CD4-positive, alpha-beta T cell treated with Interleukin-21 for 1 hour (primary cell): ENCODE measurements at places on chromosomes 5 and 9.

DNA sequence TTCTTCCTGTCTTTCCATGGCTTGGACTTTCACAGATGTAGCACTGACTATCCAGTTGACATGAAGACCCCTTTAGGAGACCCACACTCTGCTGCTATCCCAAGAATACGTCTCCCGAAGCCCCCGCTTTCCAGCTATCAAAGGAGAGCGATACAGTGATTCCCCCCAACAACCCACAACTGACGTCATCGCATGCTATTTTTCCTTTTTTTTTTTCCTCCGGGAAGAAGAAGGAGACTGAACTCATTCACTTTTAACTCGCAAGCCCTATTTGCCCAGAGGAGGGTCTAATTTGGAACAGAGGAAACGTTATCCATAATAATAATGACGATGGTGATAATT is 2.1 kb downstream of the PAPPA start:
- no peak for DNase-seq

GRCh38 chr5:171957591-171958251 is 48.7 kb downstream of the FBXW11 start:
- peak; percentile 17 for DNase-seq

- no peak for DNase-seq
These were observed 14.6 kb downstream of the PDCD6 start for GRCh38 chr5:285991-286557.

DNA sequence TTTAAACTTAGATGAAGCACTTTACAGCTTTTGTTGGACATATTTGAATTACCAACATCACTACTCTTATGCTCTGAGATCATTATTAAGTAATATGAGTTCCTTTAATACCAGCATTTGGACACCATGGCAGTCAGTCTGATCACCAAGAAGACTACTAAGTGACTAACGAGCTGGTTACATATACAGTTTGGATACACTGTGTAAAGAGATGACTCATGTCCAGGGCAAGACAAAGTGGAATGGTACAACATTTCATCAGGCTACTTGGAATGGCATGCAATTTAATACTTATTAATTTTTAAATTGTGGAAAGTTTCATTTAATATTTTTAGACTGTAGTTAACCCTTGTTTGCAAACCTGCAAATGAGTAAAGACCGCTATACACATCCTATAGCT is 237.4 kb upstream of the PRDM9 start:
- DNase-seq: no peak

DNA sequence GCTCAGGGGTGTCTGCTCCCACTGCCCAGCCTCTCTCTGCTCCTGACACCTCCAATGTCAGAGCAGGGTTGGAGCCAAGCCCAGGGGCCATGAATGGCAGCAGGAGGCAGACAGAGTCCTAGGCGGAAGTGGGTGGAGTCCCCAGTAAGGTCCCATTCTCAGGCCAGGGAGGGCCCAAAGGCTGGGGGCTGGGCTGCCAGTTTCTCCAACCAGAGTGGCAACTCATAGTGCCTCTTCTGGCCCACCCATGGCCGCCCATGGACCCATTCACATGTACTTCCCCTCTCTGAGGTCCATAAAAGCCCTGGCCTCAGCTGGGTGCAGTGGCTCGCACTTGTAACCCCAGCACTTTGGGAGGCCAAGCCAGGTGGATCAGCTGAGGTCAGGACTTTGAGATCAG is 261.8 kb upstream of the TNC start:
- no peak for DNase-seq

- DNase-seq: no peak
These were observed 612.0 kb upstream of the CLINT1 start for GRCh38 chr5:158470764-158471534.

DNA sequence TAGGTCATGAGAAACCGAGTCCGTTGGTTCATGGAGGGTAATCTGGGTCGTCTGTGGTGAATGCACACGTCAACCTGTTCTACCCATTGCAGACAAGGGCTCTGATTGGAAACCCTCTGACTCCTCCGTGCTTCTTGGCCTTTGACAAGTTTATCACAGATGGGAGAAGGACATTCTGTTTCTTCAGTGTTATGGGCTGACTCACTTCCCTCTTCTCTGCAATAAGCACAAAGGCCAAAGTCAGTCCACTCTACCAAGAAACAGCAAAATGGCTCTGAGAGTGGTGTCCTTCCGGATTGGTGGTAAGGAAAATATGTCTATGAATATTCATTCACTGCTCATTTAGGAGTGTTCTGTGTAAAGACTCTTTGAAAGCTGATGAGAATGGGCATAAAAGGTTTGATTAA is 89.3 kb downstream of the FEM1C start:
- no peak for DNase-seq

- DNase-seq: no peak
These were observed 5.5 kb downstream of the ADRB2 start for GRCh38 chr5:148831590-148832565.

DNA sequence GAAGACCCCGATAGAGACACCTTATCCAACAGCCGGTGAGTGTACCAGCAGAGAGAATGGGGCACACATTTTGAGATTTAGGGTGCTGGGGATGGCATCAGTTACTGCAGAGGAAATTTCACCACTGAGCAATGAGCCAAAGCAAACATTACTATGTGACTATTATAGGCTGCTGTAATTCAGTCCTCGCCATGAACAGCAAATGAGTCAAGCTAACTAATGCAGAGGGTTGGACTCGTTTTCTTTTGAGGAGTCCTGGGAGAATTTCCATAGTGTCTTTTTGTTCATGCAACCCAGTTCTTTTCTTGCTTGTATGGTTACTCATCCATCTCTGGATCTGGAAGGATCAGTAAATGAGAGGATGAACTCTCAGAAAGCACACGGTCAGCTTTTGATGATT is 323.8 kb downstream of the PSAT1 start:
- no peak for DNase-seq

DNA sequence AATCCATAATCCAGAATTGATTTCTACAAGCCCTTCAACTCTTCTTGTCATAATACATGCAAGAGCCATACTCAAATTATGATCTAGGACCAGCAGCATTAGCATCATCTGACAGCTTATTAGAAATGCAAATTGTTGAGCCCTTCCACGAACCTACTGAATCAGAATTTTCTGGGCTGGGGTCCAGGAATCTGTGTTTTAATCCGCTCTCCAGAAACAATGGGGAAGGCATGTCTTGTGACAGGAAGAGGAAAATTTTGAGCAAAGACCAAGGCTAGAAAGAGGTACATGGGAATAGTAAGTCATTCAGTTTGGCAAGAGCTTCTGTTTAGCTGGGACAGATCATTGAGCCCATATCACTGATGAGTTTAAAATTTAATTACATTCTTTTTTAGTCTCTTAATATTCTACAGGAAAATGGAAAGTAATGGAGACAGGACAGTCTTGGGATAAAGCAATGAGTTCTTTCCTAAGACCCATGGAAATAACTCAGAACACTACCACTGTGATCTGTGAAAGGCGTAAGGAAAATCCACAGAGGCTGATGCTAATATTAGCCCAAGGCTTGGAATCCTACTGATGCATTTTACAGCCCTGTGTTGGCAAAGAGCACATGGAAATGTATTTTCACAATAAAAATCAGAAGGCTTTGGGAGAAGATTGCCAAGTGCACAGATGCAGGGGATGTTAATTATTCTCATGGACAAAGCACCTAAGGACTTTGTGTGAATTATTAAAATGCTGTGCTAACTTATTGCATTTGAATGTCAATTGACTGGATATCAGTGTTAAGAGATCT is 73.7 kb upstream of the STK32A start:
- DNase-seq: no peak

- no peak for DNase-seq
These were observed 90.2 kb upstream of the FAM174A start for GRCh38 chr5:100444961-100445360.

- DNase-seq: no peak
These were observed 43.9 kb downstream of the P4HA2 start for GRCh38 chr5:132183723-132184122.

DNA sequence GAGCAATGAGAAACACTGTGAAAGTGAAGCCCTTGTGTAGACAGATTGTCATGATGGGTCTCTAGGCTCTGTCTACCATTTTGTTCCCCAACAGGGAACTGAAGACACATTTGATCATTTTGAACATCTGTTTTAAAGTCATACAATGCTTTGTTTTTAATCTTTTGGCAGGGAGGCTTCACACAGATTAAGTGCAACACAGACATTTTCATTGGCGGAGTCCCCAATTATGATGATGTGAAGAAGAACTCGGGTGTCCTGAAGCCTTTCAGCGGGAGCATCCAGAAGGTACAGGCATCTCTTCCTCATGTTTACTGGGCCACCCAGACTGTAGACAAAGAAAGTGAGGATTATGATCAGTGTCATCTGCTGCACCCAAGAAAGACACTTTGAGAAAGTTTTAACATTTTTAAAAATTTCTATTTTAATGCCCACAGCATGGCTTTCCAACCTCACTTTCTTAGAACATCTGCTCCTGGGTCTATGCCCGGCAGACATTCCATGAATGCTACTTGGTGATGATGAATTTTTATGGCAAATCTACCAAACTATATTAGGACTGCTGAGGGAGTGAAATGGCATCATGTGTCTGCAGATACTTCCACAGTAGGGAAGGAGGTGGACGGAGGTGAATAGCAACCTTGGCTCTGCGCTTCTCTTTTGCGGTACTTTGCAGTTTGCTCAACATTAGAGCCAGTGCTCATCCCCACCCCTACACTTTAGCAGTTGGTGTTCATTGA is 121.3 kb downstream of the LIFR start:
- DNase-seq: no peak

- DNase-seq: no peak
These were observed 665.5 kb upstream of the ZNF608 start for GRCh38 chr5:125411744-125412560.

DNA sequence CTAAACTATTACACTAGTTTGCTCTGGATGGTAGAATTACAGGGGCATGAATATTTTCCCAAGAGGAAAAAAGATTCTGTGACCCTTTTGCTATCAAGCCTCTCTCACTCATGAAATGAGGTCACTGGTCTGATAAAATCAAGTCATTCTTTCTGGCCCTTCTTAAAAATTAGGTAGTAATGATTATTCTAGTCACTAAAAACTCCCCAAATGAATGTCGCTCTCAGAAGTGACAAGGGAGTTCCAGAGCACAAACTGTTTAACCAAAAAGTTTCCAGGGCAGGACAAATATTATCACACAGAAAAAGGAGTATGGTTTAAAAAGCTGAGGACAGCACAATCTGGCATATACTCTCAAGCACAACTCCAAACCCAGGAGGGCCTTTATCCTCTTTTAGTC is 12.5 kb downstream of the ERMP1 start:
- DNase-seq: no peak

- DNase-seq: no peak
These were observed 75.2 kb upstream of the SLC25A48 start for GRCh38 chr5:135759149-135759784.

DNA sequence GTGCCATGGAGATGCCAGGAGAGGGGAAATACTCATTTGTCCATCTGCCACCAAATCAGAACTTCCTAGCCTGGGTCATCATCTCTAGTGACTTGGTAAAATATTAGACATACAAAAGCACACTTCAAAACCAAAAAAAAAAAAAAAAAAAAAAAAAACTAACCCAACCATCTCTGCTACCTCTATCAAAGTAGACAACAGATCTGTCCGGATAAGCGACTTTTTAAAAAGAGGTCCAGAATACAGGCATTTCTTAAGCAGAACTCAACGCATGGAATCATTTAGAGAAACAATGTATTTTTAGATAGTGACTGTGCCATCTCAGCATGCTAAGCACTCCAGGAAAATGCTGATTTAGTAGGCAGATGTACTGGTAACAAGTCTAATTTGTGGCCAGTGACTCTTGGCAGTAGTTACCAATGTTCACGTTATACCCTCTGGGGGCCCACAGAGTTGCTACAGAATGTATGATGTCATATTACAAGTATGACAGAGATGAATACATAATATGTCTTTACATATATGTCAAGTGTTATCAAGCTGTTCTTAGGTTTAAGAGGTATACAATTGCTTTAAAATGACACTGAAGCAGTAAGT is 107.8 kb downstream of the SMIM23 start:
- no peak for DNase-seq

DNA sequence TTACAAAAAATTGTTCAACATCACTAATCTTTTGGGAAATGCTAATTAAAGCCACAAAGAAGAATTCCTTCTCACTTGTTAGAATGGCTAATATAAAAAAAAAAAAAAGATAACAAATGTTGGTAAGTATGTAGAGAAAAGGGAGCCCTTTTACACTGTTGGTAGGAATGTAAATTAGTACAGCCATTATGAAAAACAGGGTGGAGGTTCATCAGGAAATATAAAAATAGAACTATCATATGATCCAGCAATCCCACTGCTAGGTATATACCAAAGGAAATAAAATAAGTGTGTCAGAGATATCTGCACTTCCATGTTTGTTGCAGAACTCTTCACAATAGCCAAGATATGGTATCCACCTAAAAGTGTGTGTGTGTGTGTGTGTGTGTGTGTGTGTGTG is 83.5 kb upstream of the RGMB start:
- no peak for DNase-seq

GRCh38 chr9:70421272-70422180 is 7.1 kb upstream of the KLF9 start:
- DNase-seq: peak; percentile 47

DNA sequence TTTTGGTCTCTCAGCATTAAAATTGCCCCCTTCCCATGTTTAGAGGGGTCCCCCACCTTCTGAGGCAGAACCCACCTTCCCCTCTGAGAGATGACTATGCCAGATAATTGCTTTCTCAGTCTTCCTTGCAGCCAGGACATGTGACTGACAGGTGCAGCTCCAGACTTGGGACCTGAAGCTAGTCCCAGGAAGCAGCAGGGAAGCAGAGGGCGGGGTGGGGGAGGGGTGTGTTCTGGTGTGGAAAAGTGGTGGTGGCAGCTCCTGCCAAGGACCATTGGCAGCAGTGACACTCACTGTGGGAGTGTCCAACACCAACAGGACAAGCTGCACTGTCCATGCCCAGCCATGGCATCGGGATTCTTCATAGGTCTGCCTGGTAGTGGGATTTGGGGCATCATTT is 2.3 kb downstream of the EIF4E1B start:
- DNase-seq: no peak

GRCh38 chr5:96242571-96242970 is 190.5 kb downstream of the PCSK1 start:
- DNase-seq: no peak

DNA sequence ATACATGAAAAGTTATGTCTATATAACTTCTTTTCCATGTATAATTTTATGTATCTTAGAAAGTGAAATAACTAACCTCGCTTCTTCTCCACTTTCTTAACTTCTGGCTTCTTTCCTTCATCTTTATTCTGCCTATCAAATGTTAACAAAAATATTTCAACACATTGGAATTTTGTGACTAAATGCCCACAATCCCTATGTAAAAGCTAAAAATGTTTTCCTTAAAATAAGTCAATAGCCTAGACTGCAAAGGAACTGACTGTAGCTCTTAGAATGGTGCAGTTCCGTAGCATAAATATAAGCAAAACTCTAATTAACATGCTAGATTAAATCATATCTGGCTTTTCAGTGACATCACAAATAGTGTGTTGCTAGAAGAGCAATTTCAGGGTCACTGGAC is 40.9 kb downstream of the PSIP1 start:
- no peak for DNase-seq

GRCh38 chr9:114805670-114806525 is at the start of gene TNFSF15:
Gene TNFSF15 (minus strand): TSS chr9:114806039. CDS start chr9:114806012, 27 bp downstream.
- DNase-seq: peak; percentile 13

GRCh38 chr9:115939065-115939765 is 214.4 kb upstream of the PAPPA start:
- DNase-seq: no peak
